ENCODE measurements at places on chromosomes 2 and 18. TPM values are rescaled to one million over a fixed set of nuclear protein-coding genes. Genes with fewer than 3 reads are reported as not detected.

DNA sequence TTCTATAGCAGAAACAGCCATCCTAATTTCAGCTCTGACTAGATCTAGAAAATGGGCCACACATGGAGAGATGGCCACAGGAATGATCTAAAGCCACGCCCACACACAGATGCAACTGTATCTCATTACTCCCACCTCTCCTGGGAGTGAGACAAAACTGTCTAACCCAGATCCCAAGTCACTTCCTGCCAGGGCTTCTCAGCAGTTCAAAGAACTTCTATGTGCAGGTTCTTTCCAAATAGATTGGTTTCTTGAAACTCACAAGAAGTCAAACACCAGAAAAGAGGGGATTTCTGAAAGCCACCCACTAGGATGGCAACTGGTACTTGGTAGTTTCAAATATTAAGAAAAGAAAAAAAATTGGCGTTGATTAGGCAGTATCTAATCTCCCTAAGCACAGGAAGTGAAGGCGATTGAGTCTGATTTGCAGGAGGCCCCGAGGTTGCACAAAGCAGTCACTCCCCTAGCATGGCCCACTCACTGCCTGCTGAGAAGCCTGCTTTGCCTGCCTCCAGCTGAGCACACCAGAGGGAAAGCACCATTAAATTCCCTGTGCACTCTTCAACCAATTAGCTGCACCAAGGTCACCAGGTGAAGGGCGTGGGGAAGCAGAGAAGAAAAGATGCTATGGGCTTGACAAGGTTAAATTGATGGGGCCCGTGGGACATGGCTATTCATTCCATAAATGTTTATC, 51.1 kb downstream of the PAPOLG start:
- DNase-seq, result no peak

DNA sequence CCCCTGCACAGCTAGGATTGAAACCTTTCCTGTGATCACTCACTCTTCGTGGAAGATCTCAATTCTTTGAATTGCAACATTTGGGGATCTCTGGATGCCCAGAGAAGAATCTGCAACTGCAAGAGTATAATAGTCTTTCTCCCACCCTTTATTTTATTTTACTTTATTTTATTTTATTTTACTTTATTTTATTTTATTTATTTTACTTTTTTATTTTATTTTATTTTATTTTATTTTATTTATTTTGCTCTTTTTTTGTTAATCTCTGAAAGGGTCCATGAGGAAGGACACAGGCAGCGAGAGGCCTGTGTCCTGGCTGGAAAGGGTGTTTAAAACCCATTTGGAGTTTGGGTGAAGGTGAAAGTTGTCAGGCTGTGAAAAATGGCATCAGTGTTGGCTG, 181.4 kb downstream of the TMEM182 start:
- no peak for DNase-seq

- DNase-seq, result no peak
Measured at GRCh38 chr18:76384861-76385680, 110.0 kb downstream of the ZNF516 start.

DNA sequence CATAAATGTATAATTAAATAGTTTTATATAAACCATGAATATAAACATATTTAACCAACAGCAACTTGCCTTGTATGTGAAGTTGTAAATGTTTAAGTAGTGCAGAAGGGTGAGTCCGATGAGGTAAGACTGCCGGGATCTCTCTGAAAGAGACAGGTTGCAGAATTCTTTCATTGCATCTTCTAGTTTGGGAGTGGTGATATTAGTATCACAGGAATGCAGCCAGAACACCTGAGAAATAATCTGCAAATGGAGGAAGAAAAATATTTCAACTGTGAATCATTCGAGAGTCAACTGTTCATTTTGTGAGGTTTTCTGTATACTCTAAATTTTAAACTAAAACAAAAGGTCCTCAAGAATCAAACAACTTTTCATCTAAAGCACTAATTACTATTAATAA, 123.0 kb downstream of the ABCA12 start:
- no peak for DNase-seq

DNA sequence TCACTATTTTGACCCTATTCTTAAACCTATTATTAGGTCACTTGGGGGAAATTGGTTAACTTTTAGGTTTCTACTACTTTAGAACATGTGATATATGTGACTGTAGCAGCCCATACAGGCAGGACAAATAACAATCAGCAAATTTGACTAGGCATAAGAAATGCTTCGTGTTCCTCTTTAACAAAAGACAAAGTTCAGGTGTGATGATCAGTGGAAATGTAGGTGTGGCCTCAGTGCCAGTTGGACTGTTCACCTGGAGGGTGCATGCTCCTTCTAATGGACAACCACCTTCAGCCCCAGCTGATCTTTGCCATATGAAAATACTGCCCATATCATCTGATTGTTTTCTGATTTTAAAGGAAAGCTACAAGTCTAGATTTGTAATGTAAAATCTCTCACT, 6.4 kb downstream of the PDK1 start:
- no peak for DNase-seq

DNA sequence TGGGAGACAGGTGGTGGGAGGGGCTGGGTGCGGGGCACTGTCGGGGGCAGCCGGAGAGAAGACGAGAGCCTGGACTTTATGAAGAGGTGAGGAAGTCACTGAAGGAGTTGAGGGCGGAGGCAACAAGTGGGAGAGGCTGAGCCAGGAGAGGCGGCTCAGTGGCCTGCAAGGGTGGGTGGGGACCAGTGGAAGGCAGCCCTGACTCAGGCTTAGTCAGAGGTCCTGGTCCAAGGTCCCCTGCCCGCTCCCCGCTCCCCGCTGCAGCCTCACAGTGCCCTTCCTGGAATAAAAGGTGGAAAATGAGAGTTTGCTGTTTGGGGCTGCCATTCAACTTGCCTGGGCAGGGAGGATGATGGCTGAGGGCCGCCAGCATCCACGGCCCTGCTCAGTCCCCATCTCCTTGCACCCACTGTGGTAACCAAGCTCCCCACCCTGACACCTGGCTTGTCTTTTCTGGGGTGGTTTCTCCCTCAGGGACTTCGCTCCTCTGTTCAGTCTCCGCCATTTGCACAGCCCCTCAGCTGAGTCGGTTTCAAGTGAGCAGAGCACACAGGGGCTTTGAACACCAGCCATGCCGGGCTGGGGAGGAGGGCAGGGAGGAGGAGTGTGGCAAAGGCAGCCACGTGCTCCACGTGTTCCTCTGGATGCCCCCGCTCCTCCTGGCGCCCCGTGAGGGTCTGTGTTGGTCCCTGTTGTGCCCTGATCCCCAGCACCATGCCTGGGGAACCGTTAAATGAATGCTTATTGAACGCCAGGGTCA, 13.7 kb upstream of the RALB start:
- DNase-seq, result no peak

The L3MBTL4 gene
- 0.53 TPM for total RNA-seq

The GPR39 gene
- total RNA-seq, result 0.29 TPM

DNA sequence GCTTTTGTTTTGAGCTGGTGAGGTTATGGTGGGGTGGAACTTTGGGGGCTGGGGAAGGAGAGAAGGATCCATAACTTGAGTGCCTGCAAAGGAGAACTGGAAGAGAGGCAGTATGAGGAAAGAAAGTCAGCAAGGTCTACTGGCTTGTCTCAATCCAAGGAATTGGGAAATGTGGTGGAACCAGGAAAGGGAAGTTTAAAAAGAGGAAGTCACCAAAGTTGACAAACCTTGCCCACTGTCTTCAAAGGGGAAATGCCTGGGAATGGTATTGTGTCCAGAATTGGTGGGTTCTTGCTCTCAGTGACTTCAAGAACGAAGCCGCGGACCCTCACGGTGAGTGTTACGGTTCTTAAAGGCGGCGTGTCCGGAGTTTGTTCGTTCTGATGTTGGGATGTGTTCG, 304.1 kb upstream of the FAM98A start:
- DNase-seq, result no peak

The NT5C1B gene
- not detected for total RNA-seq

DNA sequence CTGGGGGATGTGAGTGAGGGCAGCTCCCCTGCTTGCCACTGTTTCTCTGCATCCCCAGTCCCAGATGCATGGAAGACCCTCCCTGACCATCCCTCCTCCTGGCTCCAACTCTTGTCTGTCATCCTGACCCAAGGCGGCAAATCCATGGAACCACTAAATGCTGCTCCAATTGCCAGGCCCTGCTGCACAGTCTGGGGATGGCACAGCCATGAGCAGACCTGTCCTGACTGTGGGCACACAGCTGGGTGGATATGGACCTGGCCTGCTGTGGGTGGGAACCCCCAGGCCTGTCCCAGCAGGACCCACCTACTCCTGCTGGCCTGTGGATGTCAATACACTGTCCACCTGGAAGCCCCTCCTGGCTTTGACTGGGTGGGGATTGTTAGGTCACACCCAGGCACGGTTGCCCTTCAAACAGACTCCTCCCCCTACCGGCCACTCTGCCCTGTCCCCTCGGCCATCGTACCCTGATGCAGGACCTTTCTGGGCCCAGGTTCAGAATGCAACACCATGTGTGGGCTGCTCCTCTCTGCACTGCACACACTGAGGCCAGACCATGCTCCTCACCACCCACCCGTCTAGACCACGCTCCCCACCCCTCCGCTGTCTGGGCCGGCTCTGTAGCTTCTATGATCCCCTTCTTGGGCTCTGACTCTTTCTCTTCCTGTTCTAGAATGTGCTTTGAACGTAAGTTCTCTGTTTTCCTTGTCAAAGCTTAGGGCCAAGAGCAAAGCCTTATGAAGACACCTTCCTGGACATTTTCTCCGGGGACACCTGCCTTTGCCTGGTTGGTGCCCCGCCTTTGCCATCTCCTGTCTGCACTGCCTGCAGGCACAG, 57.9 kb downstream of the INPP5D start:
- DNase-seq, result no peak

The TXNDC9 gene
- 100 TPM for total RNA-seq

DNA sequence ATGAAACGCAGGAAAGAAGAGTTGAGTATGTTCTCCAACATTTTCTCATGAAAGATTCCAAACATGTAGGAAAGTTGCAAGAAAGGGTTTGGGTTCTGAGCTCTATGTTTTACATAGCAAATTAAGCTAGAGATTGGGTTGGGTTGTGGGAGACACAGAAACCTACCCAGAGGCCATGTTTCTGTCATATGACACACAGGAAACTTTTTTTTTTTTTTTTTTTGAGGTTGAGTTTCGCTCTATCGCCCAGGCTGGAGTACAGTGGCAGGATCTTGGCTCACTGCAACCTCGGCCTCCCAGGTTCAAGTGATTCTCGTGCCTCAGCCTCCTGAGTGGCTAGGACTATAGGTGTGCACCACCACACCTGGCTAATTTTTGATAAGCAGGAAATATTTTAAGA, 57.6 kb downstream of the DOCK10 start:
- no peak for DNase-seq

The FAHD2B gene
- total RNA-seq, result 3.6 TPM

- no peak for DNase-seq
Measured at GRCh38 chr18:5298156-5298852, 2.8 kb upstream of the ZBTB14 start.

The REG1B gene
- not detected for total RNA-seq

The C2orf76 gene
- total RNA-seq, result 13.4 TPM

GRCh38 chr18:56823986-56824565, 172.9 kb downstream of the WDR7 start:
- DNase-seq, result no peak

The IGFBP5 gene
- 23.4 TPM for total RNA-seq

The HTR2B gene
- total RNA-seq, result 0.19 TPM

The MPHOSPH10 gene
- 17.9 TPM for total RNA-seq

DNA sequence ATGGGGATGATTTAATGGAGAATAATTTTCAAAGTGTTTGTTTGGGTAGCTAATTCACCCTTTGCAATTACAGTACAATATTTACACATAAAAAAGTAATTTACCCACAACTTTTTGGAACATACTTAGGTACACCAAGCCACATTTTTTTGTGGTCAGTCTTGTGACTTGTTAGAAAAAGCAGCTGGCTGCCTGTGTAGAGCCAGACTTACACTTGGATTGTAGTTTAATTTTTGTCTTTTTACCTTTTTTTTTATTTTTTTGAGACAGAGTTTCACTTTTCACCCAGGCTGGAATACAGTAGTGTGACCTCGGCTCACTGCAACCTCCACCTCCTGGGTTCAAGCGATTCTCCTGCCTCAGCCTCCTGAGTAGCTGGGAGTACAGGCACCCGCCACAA, 45.4 kb downstream of the RALBP1 start:
- no peak for DNase-seq

The LRRC30 gene
- not detected for total RNA-seq

The FBXO48 gene
- total RNA-seq, result 0.19 TPM

- DNase-seq, result no peak
Measured at GRCh38 chr2:46500801-46501200, 21.4 kb downstream of the TMEM247 start.

DNA sequence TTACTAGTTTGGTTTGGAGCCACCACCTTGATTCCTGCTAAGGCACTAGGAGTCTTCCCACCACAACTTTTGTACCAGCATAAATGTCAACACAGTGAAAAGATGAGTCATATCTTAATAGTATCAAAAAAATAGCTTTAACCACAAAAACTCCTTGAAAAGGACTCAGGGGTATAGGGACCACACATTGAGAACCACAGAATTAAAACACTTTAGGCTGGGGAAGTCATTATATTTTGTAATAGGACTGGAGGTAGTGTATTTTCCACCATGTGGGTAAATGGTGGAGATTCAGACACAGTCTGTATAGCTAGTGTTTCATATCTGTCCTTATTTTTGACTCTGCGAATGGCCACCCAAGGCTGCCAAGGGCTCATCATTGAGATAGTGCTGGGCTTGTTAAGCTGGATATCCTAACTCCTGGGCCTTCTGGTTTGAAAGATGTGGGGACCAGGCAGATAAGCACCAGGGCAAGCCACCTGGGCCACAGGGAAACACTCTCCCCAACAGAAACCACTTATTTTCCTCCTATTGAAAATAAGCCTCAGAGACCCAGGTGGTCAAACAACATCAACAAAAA, 19.1 kb upstream of the FHL2 start:
- DNase-seq, result no peak

The ADGRF3 gene
- total RNA-seq, result 0.58 TPM

The LOXHD1 gene
- not detected for total RNA-seq

DNA sequence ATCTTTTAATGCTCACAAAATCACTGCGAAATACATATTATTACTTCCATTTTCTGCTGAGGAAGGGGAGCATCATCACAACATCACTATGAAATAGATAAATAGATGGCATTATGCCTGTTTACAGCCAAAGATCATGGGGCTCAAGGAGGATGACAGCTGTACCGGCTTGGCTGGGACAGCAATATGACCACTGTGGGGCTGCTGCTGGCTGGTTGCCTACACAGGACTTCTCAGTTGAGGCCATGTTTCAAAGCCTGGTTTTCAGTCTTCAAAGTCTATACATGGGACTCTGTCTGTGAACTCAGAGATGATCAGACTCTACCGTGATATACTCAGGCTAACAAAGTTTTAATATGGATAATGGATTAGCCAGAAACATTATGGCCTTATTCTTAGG, 58.7 kb downstream of the SPATS2L start:
- DNase-seq, result no peak

GRCh38 chr18:48222118-48222517, 187.1 kb downstream of the ZBTB7C start:
- no peak for DNase-seq
